Left lobe of liver (tissue), 2 donors: ENCODE measurements at places on chromosomes 1 and 21.

GRCh38 chr1:229108598-229109201, 162.2 kb upstream of the RAB4A start:
- no peak for DNase-seq

- DNase-seq: no peak
Measured at GRCh38 chr1:21361506-21361905, 71.2 kb upstream of the ECE1 start.

- peak; percentile 12 for DNase-seq
Measured at GRCh38 chr1:207993477-207994445, 82.8 kb upstream of the CD34 start.

- no peak for DNase-seq
Measured at GRCh38 chr1:166875302-166875733, 746 bp downstream of the TADA1 start.

GRCh38 chr1:62908168-62908695, 124.3 kb downstream of the ATG4C start:
- DNase-seq: no peak

DNA sequence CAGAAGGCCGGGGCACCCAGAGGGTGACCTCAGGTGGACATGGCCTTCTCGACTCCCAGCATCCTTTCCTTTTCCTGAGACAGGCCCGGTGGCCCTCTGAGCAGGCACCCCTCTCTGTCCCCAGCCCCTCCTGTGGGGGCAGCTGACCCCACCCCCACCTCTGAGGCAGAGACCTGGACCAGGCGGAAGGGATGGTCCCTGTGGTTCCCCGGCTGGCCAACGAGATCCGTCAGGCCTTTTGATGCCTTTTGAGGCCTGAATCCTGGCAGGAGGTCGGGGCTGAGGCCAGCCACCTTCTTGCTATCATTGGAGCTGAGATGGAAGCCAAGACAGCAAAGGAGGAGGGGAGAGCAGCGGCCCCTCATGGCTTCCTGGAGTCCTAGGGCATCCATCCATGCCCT, 50.2 kb upstream of the ACTRT2 start:
- DNase-seq: no peak
